Mammary epithelial cell (primary cell): ENCODE measurements at places on chromosomes 5 and 9.

- no peak for DNase-seq
Measured at GRCh38 chr5:1325191-1325741, 19.6 kb downstream of the CLPTM1L start.

DNA sequence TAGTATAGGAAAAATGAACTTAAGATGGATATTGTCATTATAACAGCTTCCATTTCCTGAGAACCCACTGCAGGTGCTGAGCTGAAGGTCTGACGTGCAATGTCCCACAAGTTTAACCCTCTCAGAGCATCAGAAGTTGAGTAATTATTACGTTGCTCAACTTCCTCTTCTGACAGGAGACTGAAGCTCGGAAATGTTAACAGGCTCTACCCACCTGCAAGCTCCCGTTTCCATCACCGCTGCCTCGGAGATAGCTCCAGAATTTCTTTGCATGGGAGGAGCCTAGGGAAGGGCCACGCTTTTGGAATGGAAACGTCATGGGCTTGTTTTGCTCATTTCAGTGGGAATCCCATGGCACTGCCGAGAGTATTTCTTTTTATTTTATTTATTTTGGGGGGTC, 1.0 kb upstream of the NTMT1 start:
- DNase-seq, result peak; percentile 68

GRCh38 chr9:128124451-128124850, 3.1 kb downstream of the PTGES2 start:
- no peak for DNase-seq

DNA sequence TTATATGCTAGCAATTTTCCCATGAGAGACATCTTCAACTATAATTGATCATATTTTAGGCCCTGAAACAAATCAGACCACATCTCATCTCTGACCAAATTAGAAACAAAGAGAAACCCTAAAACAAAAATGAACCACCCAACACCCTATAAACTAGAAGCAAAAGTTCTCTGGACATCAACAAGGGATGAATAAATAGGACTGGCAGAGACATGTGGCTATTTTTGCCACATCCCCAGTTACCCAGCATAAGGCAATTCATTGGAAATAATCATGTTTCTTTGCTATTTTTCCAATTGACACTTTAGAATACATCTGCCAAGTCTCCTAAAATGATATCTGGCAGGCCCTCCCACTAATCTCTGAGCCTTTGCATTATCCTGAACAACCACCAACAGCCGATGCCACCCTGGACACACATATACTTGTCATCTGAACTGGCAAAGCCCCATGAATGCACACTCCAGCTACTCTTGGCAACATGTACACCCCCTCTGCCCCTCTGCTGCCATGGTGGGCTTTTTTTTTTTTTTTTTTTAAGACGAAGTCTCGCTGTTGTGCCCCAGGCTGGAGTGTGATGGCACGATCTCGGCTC, 53.5 kb upstream of the EQTN start:
- no peak for DNase-seq

DNA sequence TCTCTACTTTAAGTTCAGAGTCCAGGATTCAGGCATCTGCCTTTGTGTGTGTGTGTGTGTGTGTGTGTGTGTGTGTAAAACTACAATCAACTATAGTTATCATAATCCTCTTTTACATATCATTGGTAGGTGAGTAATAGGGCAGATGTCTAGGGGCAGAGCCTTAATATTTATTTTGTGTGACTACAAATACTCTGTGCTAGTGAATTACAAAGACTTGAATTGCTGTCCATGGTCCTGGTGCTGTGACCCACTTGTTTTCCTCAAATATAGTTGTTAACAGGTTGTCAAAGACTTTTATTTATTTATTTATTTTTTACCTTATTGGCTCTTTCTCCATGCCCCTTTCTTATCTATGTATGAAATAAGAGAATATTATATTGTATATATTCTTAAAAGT, 196.8 kb downstream of the ANXA1 start:
- no peak for DNase-seq

DNA sequence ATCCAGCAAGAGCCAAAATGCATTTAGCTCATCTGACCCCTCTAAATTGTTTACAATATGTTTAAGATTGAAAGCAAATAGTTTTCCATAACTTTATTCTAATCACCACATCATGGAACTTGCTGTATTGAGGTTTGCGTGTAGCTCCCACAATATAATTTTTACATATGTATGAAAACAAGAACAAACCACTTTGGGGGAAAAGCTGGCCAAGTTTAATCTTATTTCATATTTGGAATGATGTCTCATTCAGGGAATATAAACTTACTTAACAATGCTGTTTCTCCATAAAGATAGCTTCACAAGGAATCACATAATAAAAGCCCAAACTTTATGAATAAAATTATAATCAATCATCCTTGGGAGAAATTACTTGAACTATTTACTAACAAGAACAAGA, 194.6 kb upstream of the PCSK5 start:
- no peak for DNase-seq

DNA sequence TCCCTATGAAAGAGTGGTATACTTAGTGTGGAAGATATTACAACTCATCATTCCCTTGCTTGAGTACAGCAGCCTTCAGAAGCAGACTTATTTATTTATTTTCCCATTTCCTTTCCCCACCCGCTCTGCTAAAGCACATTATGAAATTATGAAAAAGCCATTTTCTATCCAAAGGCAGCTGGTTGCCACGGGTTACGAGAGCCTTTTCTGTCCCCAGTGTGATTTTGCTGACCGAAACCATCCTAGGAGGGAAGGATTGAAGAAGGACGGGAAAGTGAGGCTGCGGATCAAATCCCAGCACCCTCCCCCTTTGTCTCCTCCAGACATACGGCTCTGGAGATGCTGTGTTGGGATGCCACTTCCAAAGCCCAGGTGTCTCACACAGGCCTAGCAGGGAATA, 246.9 kb downstream of the TLR4 start:
- DNase-seq, result no peak

GRCh38 chr5:149439899-149440542, 60.9 kb upstream of the IL17B start:
- peak; percentile 99 for DNase-seq

DNA sequence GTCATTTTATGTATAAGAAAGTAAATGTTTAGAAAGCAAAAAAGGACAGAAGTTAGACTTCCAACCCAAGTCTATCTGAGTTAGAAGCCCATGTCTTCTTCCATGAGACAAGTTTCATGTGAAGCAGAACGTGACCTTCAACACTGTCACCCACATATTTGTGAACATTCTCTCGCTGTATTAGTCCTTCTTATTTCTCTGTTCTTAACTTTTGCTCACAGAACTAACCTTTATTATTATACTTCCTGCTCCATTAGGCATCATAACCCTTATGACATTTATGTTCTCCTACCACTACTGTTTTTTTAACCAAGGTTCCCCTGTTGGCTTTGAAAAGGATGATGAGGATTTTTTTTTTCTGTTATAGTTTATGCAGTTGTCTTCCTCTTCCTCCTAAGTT, 238.8 kb downstream of the ZNF608 start:
- no peak for DNase-seq

GRCh38 chr9:108316066-108316465, 539.7 kb downstream of the ACTL7B start:
- DNase-seq, result no peak

DNA sequence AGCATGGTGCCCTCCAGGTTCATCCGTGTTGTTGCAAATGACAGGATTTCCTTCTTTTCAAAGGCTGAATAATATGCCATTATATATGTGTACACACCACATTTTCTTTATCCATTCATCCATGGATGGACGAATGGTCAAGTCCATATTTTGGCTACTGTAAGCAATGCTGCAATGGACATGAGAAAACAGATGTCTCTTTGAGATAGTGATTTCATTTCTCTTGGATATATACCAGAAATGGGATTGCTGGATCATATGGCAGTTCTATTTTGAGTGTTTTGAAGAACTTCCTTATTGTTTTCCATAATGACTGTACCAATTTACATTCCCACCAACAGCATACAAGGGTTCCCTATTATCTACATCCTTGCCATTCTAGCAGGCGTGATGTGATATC, 67.9 kb downstream of the TEK start:
- no peak for DNase-seq

GRCh38 chr5:83562791-83563557, 91.4 kb downstream of the VCAN start:
- no peak for DNase-seq

GRCh38 chr5:113824307-113824706, 310.8 kb downstream of the YTHDC2 start:
- no peak for DNase-seq

GRCh38 chr9:34384368-34385165, 7.9 kb upstream of the MYORG start:
- DNase-seq, result no peak

DNA sequence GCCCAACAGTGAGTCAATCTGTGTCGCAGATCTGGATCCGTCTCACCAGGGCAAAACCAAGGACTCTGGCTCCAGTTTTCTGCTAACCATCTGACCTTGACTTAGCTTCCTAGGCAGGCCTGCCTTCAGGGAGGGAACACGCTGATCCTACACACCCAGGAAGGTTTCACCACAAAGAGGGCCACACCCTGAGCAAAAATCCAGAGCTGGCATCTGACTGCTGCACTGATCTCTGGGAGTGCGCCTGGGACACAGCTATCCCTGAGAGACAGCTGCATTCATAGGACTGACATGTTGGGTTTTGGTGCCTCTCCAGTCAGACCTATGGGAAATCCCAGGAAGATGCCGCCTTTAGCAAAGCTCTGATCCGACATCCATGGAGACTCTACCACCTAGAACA, 47.5 kb downstream of the CDK5RAP2 start:
- DNase-seq, result peak; percentile 89

GRCh38 chr9:127972236-127972871, 8.4 kb downstream of the EEIG1 start:
- DNase-seq, result no peak

DNA sequence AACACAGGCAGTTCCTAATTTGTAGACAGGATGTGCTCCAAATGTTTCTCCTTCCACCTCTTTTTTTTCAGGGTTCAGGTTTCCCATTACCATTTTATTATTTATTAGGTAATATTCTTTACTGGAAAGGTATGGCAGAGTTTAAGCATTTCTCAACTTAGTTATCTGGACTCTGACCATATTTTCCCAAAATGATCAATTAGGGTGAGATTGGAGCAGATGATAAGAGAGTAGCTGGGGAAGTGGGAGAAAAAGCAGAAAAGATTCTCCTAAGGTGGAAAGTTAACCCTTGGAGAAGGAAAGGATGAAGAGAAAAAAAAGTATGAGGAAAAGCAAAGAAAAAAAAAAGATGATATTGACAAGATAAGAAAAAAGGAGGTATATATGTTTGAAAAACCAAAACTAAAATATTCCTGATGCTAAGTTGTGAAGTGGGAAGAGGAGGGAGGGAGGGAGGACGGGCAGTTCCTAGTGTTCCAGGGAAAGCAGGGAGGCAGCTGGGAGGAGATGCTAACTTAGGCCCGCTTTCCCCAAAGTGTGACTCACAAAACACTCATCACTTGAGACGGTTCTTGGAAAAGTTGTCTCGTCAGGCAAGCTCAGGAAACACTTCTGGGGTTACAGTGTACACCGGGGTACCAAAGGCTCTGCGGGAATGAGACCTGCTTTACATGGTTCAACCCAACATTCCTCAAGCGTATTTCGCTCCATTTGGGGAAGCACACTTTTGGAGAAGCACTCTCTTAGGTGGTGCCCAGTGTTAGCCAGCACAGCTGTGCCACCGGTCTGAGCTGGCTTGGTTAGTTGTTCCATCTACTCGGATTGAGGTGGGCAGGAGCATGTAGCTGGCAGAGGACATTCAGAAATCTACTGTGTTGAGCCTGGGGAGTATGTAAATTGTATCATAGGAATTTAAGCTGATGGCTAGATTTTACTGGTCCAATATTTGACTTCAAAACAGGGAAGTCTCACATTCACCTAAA, 35.1 kb downstream of the B4GALT1 start:
- DNase-seq, result peak; percentile 81

- DNase-seq, result no peak
Measured at GRCh38 chr5:52818360-52818759, 30.6 kb downstream of the ITGA1 start.

GRCh38 chr5:122264610-122265009, 47.4 kb upstream of the SNCAIP start:
- DNase-seq, result no peak

GRCh38 chr9:9612755-9613154, 1000.0 kb downstream of the PTPRD start:
- no peak for DNase-seq

DNA sequence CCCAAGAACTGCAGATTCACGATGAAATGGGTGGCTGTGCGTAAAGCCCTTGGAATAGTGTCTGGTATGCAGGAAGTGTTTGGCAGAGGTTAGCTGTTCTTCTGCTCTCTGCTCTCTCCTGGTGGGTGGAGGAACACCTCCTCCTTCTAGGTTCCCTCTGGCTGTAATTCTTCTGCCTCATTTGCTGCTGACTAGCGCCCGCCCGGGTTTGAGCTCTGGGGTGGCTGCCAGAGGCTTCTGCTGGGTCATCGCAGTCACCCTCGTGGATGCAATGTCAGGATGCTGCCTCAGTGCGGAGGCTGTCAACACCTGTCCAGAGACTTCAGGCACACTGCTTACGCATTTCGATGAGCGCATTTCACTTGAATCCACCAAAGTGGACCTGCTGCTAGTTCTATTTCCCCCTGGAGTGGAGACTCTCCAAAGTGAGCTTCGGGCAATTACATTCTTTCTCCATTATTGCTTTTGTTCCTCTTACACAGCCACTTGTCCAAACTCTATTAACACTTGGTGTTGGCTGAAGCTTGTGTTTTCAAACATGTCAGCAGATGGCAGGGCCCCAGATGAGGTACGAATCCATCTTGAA, 11.7 kb downstream of the DOCK2 start:
- peak; percentile 15 for DNase-seq

GRCh38 chr5:28404363-28405071, 1366.1 kb upstream of the CDH9 start:
- DNase-seq, result no peak

DNA sequence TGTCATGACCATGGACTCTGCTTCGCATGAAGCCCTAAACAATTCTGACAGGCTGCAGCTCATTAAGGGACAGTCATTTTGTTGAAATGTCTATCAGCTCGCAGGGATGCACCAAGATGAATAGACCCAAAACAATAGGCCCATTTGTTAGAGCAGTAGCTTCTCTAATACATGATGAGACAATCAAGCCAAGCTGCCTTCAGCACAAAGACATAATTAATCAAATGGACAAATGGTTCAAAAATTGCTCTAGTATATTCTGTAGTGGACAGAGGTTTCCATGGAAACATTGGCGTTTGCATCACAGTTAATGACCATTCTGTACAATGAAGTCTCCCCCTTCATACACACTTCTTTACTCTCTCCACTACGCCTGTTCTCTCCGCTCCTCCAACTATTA, 274.6 kb downstream of the ANXA1 start:
- no peak for DNase-seq

GRCh38 chr5:14396737-14397136, 184.9 kb upstream of the OTULINL start:
- DNase-seq, result no peak

GRCh38 chr5:142486020-142486419, 161.2 kb upstream of the SPRY4 start:
- DNase-seq, result no peak

- DNase-seq, result peak; percentile 17
Measured at GRCh38 chr9:13053504-13053903, 226.0 kb downstream of the MPDZ start.

GRCh38 chr9:109537288-109537687, 39.2 kb upstream of the PTPN3 start:
- DNase-seq, result peak; percentile 76

- no peak for DNase-seq
Measured at GRCh38 chr5:84260939-84261338, 123.7 kb downstream of the EDIL3 start.
